ENCODE measurements at places on chromosomes 1 and 21. TPM values are rescaled to one million over a fixed set of nuclear protein-coding genes. Genes with fewer than 3 reads are reported as not detected.

- no peak for DNase-seq
Measured at GRCh38 chr1:165152109-165152508, 204.4 kb downstream of the LMX1A start.

- no peak for DNase-seq
Measured at GRCh38 chr1:79741720-79742421, 735.3 kb upstream of the ADGRL4 start.

DNA sequence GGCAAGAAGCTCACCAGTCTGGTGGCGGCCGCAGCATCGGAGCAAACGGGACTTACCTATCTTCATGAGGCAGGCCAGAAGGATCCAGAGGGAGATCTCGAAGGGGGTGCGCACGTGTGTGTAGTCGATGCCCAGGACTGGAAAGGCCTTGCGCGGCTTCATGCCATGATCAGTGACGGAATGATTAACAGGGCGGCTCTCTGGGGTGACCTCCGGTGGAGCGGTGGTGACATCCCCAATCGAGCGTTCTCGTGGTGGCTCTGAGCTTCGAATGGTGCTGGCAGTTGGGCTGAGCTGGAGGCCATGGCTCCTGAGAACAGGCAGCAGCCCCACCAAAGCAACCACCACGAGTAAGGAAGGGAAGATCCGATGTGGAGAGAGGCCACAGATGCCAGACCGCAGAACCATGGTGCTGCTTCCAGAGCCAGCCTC, 982 bp downstream of the SLC9A1 start:
- DNase-seq, result no peak

DNA sequence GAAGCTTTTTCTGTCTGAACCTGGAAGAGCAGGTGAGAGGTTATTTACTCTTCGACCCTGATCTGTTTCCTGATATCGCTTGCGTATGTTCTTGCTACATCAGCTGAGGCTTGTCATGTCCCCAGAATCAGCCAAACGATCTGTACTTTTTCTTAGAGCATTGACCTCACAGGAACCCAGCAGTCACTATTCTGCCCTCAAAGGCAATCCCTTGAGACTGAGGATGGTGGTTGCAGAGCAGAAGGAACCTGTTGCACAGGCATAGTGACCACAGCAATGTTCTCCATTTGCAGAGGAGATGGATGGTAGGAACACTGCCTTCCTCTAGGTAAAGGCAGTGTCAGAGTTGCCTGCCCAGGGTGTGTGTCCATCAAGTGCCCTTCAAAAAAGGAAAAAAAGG, 11.3 kb upstream of the LACTBL1 start:
- DNase-seq, result no peak

Gene DCST1
- total RNA-seq, result not detected

Gene KMO
- 1.3 TPM for total RNA-seq

GRCh38 chr21:38714039-38714817, 91.5 kb upstream of the ETS2 start:
- no peak for DNase-seq

- DNase-seq, result peak; percentile 86
Measured at GRCh38 chr1:59116920-59117542, 179.9 kb upstream of the FGGY start.

Gene ADORA1
- total RNA-seq, result 15.0 TPM

- no peak for DNase-seq
Measured at GRCh38 chr1:84083307-84083706, 60.8 kb upstream of the PRKACB start.

DNA sequence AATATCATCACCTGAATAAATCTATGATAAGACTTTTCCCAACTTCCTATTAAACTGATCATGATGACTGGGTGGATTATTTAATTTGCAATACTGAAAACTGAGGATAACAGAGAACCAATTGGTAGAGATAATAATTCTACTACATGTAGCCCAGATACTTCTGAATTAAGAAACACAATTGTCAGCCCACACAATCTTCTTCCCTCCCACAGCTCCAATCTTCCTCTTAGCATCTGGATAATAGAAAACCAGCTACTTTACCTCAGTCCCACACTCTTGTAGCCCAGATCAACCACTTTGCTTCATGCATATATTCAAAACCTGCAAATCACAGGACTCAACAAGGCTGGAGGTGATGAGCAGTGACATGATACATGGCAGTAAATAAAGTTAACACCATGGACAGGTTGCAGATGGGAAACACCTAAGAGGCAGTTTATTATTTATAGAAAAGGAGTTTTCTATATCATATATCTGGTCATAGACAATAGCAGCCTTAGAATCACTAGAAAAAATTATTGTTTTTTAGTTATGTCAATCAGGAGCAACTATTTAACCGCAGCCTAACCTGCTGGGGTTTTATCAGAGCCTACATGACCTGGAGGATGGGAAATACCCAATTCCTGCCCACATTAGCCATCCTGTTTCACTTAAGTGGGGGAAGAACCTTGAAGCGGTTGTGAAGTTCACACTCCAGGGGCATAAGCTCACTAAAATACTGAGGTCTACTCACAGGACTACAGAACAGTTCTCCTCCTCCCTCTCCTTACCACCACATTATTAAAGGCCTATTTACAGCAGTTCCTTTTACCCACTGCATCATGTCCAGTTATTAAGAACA, 16.7 kb downstream of the FRRS1 start:
- DNase-seq, result no peak

DNA sequence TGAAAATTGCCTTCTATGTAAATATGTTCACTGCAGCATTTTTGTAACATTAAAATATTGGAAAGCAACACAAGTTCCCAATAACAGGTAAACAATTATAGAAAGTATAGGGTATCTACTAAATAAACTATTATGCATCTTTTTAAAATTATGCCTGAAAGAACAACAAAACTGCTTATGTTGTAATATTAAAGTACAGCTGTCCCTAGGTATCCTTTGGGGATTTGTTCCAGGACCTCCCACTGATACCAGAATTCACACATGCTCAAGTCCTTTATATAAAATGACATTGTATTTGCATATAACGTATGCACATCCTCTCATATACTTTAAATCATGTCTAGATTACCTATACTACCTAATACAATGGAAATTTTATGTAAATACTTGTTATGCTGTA, 121.8 kb upstream of the TNFSF4 start:
- DNase-seq, result no peak

DNA sequence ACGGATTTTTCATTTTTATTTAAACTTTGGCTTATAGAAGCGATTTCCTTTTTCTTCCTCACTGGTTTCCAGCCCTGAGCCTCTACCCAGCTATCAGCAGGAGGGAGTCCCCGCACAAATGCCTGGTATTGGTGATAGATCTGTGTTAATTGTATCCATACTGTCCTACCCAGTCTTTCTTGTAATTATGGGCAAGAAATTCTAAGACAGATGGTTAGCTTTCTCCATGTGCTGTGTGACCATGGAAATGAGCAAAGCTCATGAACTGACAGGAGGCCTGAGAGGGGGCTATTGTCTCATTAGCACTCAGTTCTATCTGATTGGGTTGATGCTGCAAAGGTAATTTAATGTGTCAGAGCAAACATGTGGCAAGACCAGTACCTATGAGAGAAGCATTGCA, 108.1 kb upstream of the IVNS1ABP start:
- no peak for DNase-seq

GRCh38 chr1:68276448-68276847, 44.1 kb upstream of the WLS start:
- DNase-seq, result no peak

Gene FCRL2
- total RNA-seq, result not detected

Gene SMPDL3B
- total RNA-seq, result not detected

DNA sequence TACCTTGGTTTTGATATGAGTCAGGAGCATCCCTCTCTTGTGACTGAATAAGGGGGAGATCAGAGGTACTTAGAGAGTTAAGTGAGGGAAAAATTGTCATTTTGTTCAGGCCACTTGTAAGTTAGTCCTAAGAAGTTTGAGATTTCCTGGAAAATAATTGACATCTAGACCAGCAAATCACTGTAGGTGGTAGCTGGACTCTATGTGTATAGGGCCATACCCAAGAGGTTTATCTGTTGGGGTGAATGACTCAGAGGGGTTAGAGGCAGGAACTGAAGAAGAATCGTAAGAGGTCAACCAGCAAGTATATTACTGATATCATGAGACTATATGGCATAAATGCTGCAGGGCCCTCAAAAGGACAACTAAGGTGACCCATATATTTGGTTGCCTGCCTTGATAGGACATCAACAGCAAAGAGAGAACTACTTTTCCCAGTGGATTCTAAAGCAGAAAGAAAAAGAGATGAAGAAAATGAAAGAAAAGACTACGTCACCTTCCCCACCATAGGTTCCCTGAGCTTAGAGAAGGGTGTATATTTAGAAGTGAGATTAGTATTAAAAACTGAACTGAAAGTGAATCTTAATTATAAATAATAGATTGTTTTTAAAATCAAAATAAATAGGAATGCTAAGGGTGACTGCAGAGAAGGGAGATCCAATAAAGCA, 8.0 kb upstream of the RNPC3 start:
- DNase-seq, result peak; percentile 24

Gene F5
- total RNA-seq, result not detected

Gene KCNK2
- 8.0 TPM for total RNA-seq

DNA sequence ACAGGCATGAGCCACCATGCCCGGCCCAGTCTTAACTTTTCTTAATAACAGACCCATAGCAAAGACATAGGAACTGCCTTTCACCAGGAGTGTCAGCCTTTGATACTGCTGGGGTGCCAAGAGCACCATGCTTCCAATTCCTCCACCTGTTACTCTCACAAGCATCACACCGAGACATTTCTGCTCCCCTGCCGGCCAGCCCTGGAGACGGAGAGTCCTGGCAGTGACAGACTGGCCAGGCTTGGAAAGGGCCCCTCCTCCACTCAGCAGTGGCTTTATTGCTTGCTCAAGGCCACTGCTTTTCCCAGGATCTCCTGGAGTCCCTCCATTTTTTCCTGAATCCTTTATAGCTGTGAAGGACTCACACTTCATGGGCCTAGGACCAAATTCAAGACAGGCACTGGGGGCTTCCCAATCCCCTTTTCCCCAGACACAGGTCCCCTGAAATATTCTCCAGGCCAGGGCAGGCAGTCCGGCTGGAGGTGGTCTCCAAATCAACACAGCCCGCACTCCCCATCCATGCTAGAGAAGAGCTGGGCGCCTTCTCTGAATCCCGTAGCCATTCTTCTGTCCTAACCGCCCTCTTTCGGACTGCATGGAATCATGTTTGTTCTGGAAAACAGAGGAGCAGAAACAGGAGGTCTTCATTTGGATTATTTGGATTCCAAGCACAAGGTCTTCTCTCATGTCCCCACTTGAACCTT, 25.5 kb upstream of the PTPRF start:
- DNase-seq, result no peak

Gene FMO3
- total RNA-seq, result 58.6 TPM

Gene JAM2
- 1.5 TPM for total RNA-seq
